ENCODE measurements at places on chromosomes 13 and 19.

DNA sequence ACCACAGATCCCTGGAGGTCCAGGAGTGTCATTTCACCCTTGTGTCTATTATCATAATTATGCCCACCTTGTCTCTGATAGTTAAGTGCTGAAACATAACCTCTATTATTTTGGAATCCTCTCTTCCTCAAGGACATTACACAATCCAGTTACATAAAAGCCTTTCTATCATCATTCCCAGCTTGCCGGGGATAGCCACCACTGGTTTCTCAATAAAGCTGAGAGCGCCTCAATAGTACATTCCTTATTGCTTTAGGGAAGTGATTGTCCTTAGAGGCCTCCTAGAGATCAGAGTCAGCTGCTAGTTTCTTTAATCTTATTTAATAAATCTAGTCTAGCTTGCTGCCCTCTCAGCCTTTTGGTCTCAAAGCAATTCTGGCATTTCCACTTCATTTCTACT is 490.0 kb upstream of the ATXN8OS start:
- DNase-seq, result no peak

GRCh38 chr13:75796825-75797224 is 160.7 kb downstream of the LMO7 start:
- no peak for DNase-seq

DNA sequence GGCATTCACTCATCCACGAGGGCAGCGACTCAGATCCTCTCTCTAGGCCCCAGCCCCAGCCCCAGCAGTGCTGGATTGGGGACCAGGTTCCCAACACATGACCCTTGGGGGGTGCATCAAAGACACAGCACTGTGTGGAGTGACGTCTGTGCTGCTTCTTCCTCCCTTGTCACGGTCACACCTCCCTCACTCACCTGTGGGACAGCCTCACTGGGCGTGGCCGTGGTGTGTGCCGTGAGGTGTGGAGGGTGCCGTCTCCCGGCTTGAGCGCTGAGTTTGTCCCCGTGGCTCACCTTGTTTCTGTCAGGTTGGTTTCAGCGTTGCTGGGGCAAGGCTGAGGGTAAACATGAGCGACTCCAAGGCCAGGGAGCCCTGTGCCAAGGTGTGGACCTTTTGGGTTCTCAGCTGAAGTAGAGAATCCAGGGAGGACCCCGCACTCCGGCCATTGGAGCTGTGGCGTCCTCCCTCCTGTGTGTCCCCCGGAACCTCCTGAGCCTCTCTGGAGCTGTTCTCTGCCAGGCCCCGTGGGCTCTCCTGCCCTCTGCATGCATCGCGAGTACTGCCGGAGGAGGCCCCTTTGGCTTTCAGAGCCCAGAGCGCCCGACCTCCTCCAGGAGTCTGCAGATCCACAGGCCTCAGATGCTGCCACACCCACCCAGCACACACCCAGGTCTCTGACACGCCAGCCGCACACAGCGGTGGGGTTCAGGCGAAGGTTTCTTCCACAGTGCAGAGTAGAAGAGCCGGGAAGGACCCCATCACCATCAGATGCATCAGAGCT is 33.6 kb downstream of the CSNK1G2 start:
- no peak for DNase-seq

DNA sequence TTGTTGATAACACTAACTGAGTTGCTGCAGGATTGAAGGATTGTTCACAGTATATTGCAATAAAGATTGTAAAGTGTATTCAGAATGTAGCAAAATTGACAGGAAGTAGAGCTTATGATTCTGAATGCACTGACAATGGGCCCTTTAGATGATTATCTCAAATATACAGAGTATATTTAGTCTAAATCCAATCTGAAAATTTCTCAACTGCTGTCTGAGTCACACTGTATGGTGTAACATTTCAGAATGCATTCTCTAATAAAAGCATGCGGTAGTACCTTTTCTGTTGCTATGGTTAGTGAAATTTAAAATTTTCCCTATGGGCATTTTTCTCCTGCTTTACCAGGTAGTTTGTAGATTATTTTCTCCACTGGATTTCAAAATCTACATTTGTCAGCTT is 365.2 kb downstream of the PCDH17 start:
- DNase-seq, result no peak

DNA sequence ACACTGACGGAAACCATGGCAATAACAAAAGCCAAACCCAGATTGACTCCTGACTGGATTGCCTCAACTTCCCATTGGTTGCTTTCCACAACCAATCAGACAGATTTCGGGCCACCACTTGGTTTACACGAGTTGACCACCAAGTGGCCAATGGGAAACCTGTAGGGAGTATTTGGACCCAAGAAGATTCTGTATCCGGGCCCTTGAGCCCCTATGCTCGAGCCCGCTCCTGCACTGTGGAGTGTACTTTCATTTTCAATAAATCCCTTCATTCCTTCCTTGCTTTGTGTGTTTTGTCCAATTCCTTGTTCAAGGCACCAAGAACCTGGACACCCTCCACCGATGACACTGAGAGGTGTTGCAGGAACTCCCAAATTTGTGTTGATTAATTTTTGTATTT is 24.1 kb upstream of the URI1 start:
- DNase-seq, result no peak

GRCh38 chr13:112242777-112243176 is 133.4 kb upstream of the SPACA7 start:
- no peak for DNase-seq

DNA sequence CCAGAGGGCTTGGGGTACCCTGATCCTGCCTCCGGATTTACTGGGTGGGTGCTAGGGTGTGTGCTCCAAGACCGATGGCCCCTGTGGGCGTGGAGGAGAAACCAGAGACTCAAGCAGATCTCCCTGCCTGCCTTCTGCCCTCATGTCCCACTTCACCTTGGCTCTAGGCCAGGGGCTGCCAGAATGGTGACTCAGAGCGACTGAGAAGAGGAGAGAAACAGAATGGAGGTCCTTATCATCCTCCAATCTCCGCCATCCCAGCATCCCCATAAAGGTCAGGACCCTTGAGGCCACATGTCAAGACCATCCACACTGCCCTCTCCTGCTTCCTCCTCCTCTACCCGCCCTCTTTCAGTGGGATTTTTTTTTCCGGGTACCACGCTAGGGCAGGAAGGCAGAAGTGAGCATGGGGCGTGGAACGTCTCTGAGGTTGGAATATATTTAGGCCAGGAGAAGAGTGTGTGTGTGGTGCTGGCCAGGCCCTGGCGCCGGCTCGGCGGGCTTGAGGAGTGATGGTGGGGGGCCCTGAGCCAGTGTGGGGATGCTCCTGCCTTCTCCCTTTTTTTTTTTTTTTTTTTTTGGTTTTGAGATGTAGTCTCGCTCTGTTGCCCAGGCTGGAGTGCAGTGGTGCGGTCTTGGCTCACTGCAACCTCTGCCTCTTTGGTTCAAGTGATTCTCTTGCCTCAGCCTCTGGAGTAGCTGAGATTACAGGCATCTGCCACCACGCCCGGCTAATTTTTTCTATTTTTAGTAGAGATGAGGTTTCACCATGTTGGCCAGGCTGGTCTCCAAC is 22.3 kb downstream of the IER2 start:
- peak; percentile 36 for DNase-seq

DNA sequence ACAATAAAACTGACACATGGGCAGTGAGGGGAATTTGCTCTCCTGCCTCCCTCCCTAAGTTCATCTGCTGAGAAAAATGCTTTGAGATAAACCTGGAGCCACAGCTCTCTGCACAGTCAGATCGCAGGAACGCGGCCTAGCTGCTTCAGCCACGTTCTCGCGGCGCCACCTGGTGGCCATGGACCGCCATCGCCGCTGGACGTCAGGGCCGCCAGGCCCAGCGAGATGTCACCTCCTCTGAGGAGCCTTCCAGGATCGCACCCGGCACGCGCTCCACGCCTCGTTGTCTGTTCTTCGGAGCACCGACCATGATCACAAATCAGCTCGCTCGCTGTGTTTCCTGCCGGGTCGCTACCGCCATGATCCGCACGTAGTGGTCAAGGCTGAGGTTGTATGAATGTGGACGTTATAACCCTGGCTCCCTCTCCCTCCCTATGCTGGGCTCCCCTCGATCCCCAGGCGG is 20.6 kb upstream of the USP29 start:
- DNase-seq, result peak; percentile 75

DNA sequence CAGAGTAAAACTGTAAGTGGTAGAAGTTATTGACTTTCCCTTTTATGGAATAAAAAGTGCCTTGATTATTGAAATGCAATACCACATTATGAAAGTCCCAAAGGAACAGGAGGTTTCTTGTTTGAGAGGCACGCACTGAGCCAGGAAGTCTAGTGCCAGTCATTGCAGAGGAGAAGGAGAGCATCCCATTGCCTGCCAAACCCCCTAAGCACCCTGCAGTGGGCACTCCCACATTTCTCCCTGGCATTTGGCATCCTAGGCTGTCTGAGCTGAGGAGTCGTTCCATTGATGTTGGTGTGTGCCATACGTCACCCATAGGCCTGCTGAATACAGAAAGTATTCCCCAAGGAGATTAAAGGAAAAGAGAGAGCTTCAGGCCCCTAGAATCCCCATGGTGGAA is 85.7 kb upstream of the MBNL2 start:
- DNase-seq, result no peak

- DNase-seq, result no peak
These were observed 375.5 kb downstream of the PCDH20 start for GRCh38 chr13:61040181-61040580.

DNA sequence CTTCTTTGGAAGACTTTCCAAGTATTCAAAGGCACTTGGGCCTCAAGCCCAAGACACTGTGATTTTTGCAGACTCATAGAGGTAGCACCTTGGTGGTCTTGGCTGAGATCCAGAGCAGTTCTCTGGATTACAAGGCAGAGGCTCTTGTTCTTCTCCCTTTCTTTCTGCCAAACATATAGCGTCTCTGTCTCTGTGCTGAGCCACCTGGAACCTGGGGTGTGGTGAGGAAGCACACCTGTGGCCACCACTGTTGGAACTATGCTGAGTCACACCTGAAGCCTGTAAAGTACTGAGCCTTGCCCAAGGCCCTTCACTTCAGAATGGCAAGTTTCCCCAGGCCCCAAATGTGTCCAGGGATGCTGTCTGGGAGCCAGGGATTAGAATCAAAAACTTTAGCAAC is 127.5 kb downstream of the FREM2 start:
- DNase-seq, result no peak

GRCh38 chr19:19938449-19938848 is 37.7 kb downstream of the ZNF93 start:
- DNase-seq, result no peak

DNA sequence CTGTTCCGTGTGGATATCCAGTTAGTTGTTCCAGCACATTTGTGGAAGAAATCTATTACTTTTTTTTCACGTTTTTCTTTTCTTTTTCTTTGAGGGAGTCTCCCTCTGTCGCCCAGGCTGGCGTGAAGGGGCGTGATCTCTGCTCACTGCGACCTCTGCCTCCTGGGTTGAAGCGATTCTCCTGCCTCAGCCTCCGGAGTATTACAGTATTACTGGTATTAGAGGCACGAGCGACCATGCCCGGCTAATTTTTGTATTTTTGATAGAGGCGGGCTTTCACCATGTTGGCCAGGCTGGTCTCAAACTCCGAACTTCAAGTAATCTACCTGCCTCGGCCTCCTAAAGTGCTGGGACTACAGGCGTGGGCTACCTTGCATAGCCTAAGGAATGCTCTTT is 43.6 kb downstream of the ZNF611 start:
- no peak for DNase-seq

DNA sequence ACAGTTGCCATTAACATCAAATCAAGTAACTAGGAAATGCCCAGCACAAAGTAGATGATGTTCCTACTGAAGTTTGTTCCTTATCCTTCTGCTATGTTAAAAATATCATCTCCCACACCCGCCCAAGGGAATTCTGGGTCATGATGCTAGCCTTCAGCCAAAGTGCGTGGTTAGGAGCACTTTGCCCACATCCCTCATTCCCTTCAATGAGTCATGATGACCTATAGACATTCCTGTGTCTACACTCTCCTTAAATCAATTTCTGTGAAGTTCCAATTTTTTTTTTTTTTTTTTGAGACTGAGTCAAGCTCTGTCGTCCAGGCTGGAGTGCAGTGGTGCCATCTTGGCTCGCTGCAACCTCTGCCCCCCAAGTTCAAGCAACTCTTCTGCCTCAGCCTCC is 17.0 kb downstream of the RXFP2 start:
- no peak for DNase-seq

DNA sequence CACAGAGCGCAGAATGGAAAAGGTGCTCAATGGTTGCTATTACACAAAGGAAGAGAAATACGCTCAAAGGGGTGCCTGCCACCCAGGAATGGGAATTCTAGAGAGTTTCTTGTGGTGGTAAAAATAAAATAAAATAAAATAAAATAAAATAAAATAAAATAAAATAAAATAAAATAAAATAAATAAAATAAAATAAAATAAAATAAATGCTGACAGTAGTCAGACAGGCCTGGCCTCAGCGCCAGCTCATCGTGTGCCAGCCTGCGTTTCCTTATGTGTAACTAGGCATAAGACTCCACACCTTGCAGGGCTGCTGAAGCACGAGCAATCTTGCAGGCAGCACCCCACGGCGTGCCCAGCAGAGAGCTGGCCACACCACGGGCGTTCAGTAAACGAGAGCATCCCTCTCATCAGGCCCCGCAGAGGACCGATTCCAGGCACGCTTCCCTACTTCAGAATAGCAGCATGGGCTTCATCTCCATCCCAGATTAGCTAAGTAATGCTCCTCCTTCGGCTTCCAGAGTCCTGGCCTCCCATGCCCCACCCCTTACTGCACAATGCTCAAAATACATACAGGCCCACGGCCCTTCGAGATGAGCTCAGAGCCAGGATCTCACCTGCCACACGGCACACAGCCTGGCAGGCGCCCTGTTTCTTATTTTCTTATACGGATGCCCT is 5.6 kb downstream of the NAPA start:
- no peak for DNase-seq

DNA sequence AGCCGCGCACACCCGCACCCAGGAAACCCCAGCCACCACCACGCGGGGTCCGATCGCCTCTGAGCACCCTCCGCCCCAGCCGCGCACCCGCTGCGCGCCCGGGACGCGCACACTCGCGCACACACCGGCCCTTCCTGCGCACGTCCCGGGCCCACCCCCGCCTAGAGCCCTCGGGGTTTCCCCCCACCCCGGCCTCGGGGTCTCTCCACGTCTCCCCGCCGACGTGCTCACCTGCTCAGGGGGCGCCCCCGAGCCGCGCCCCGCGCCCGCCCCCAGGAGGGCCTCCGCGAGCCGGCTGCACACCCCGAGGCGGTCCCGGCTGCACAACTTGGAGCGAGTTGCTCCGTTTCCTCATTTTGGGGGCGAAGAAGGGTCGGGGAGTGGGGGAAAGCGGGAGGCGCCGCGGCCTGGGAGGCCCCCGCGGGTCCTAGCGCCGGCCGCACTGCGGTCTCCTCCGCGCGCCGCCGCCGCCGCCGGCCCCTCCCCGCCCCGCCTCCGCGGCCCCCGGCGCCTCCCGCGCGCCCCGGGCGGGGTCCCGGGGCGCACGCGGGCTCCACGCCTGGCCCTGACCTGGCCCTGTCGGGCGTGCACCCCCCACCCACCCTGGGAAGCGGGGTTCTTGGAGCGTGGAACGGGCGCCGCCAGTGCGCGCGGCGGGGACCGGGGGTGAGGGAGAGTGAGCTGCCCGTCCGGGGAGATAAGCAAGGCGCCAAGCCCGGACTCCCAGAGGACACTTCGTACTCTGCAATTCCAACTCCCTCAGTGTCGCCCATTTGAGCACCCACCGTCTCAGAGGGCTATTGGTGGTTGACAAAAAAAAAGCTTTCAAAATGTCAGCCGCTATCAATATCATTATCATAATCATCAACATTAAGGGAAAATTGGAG is at the start of gene MATK:
Gene MATK, minus strand, starts transcription at position 444 of the 887 bp plus-strand sequence. CDS start 1,246 bp downstream, outside the sequence.
- DNase-seq, result peak; percentile 74
